ENCODE measurements at places on chromosomes 7 and 10. TPM values are rescaled to one million over a fixed set of nuclear protein-coding genes. Genes with fewer than 3 reads are reported as not detected.

Gene TMEM236
- polyA plus RNA-seq = 0.37 TPM

Gene NPC1L1
- polyA plus RNA-seq = 2.3 TPM

Gene ENO4
- polyA plus RNA-seq = 5.1 TPM

Gene TMEM60
- polyA plus RNA-seq = 25.7 TPM

Gene STK31
- polyA plus RNA-seq = 1.0 TPM

Gene GNAT3
- polyA plus RNA-seq = not detected

Gene ATP5MK
- 226 TPM for polyA plus RNA-seq

Gene NODAL
- 0.67 TPM for polyA plus RNA-seq

Gene ECHDC3
- 11.0 TPM for polyA plus RNA-seq

Gene ZNF467
- 27.8 TPM for polyA plus RNA-seq

Gene LRRC18
- 0.20 TPM for polyA plus RNA-seq

Gene AP4M1
- 33.2 TPM for polyA plus RNA-seq

Gene FGL2
- 56.0 TPM for polyA plus RNA-seq

Gene SAP25
- 4.2 TPM for polyA plus RNA-seq

Gene DLX5
- polyA plus RNA-seq = not detected

Gene GAD2
- polyA plus RNA-seq = 2.9 TPM

Gene MACC1
- 10.8 TPM for polyA plus RNA-seq

Gene FZD8
- 10.5 TPM for polyA plus RNA-seq

Gene PTPRN2
- 5.7 TPM for polyA plus RNA-seq

Gene H2BK1
- not detected for polyA plus RNA-seq

Gene TFR2
- 0.93 TPM for polyA plus RNA-seq

Gene PLA2G12B
- polyA plus RNA-seq = 10.4 TPM

Gene OR9A2
- not detected for polyA plus RNA-seq

Gene CLCN1
- polyA plus RNA-seq = 0.35 TPM

Gene CAMK2B
- polyA plus RNA-seq = 1.7 TPM

Gene CC2D2B
- polyA plus RNA-seq = 3.3 TPM

Gene AHR
- 36.6 TPM for polyA plus RNA-seq

Gene SLC16A9
- polyA plus RNA-seq = 43.4 TPM

Gene SHLD2
- polyA plus RNA-seq = 52.6 TPM

Gene EN2
- 0.03 TPM for polyA plus RNA-seq

Gene AKR1C4
- not detected for polyA plus RNA-seq

Gene ARMC3
- 17.8 TPM for polyA plus RNA-seq

Gene PSD
- polyA plus RNA-seq = 9.3 TPM

Gene CREB5
- 14.6 TPM for polyA plus RNA-seq

Gene TPST1
- polyA plus RNA-seq = 42.4 TPM

Gene PPA1
- polyA plus RNA-seq = 90.9 TPM

Gene TMEM270
- 0.27 TPM for polyA plus RNA-seq

Gene CYP2C9
- polyA plus RNA-seq = 4.8 TPM

Gene TSPAN12
- polyA plus RNA-seq = 188 TPM

Gene TUBB8
- 1.1 TPM for polyA plus RNA-seq

Gene SPACDR
- 1.2 TPM for polyA plus RNA-seq

Gene ITPRIP
- 8.4 TPM for polyA plus RNA-seq

Gene ACTR3C
- polyA plus RNA-seq = 9.7 TPM

Gene SEC61A2
- 32.3 TPM for polyA plus RNA-seq

Gene EMX2
- polyA plus RNA-seq = 177 TPM

Gene SPDYE11
- polyA plus RNA-seq = 1.6 TPM

Gene EPHB6
- 18.0 TPM for polyA plus RNA-seq

Gene ADGRA1
- 1.7 TPM for polyA plus RNA-seq

Gene TFPI2
- polyA plus RNA-seq = 10.3 TPM

Gene TMEM178B
- polyA plus RNA-seq = 0.52 TPM

Gene HOXA10
- 137 TPM for polyA plus RNA-seq

Gene CFAP69
- 22.5 TPM for polyA plus RNA-seq

Gene LUC7L2
- 202 TPM for polyA plus RNA-seq

Gene SMKR1
- 3.9 TPM for polyA plus RNA-seq

All from left kidney (tissue), 8 donors.